ENCODE measurements at places on chromosomes 5 and 9.

DNA sequence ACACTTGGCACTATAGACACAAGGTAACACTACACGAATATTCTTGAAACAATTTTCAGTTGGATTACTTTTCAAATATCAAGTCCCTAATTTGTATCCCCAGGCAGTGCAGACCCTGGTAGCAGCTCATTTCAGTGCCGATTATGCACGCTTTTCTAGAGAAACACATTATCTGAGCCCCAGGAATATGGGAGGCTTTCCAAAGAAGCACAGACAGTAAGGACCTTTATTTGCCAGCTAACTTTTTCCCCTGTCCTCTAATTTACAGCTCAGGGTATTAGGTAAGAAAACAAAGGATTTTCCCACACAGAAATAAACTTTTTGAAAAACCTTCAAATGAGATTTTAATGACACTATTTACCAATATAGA, 852.3 kb upstream of the DMAC1 start:
- DNase-seq: no peak

- DNase-seq: no peak
Observed at GRCh38 chr9:131892902-131893500, 153.1 kb upstream of the RAPGEF1 start.

DNA sequence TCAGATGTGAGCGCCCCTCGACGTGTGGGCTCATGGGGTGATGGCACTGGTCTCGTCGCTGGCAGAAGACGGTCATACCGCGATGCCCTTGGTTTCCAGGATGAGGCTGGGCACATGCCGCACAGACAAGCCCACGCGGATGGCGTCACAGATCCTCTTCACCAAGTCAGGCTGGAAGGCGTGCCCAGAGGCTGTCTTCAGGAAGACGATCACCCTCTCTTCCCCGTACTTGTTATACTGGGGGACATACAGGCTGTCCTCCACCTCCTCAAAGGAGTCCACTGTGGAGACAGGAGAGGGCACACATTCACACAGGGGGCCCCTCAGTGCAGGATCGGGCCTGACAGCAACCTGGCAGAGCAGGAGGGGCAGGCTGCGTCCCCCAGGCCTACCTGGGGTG, 41.9 kb upstream of the ZNF354A start:
- DNase-seq: no peak

DNA sequence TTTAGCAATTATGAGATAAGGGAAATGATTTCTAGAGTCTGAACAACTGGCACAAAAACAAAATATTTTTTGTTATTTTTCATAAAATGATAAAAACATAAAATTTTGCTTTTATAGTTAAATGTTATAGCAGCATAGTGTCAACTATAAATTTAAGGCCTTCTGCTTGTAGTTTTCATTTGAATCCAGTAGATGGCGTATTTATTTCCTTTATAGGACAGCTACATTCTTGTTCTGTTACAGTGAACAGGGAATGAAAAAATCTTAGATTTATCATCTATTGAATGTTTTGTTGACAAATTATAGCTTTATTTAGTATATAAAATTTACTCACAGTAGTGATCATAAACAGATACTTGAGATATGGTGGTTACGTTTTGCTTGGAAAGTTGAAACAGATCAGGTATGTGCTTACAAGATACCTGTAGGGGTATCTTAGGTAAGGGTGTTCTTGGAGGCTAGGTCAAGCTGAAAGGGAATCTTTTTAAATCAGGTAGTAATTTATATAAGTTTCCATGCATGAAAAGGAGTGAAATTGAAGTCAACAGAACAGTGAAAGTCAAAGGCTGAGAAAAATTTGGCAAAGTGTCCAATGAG, 239.3 kb upstream of the GRIN3A start:
- peak; percentile 48 for DNase-seq

DNA sequence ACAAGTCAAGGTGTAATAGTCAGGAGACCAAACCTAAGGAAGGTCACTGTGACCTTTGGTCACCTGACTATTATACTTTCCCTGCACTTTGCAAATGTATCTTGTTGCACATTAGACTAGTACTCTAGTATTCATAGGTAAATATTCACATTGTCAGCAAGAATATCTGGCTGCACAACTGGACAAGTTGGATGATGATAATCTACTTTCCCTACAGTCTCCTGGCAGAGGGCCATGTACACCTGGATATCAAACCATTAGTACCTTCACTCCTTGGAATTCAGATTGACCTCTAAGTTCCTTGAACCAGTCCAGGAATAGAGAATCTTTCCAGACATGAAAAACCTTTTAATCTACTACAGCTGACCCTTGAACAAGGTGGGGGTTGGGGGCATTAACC, 344.8 kb downstream of the DEPDC1B start:
- no peak for DNase-seq

- DNase-seq: peak; percentile 85
Observed at GRCh38 chr5:84393969-84394368, 9.3 kb upstream of the EDIL3 start.

- no peak for DNase-seq
Observed at GRCh38 chr9:76038431-76038830, 148.0 kb downstream of the PCSK5 start.

GRCh38 chr5:136622747-136623146, 257.4 kb upstream of the TRPC7 start:
- DNase-seq: no peak

- DNase-seq: peak; percentile 98
Observed at GRCh38 chr9:133506653-133507038, 18.1 kb downstream of the MYMK start.

DNA sequence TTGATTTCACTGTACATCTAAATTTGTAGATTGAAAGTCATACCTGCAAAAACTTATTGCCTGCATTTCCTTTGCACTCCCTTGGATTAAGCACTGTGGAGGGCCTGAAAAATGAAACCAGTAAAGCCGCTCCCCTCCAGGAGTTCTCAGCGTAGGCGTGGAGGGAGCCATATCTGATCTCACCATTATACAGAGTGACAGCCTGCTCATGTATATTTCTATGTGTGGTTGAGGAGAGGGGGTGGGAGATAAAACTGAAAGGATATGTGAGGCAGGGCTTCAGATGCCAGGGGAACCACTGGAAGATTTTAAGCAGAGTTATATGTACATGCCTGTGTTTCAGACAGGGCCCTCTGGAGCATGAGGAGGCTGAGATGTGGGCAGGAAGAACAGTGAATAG, 303.0 kb downstream of the MSX2 start:
- DNase-seq: no peak

GRCh38 chr9:94996641-94997040, 270.1 kb downstream of the AOPEP start:
- no peak for DNase-seq

DNA sequence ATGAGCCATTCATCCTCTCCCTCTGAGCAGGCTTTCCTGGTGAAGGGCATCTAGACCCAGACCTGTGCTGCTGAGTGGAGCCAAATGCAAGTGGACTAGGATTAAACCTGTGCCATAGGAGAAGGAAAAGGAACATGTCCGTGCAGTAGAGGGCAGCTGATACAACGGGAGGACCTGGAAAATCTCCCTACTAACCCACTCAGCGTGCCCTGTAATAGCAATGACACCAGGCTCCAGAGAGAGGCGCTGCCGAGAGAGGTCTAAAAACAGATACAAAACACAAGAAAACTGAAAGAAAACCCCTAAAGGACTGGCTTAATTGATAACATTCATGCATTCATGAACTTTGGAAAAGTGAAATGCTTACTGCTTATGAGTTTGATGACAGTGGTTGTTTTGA, 60.8 kb downstream of the PFDN1 start:
- DNase-seq: no peak

DNA sequence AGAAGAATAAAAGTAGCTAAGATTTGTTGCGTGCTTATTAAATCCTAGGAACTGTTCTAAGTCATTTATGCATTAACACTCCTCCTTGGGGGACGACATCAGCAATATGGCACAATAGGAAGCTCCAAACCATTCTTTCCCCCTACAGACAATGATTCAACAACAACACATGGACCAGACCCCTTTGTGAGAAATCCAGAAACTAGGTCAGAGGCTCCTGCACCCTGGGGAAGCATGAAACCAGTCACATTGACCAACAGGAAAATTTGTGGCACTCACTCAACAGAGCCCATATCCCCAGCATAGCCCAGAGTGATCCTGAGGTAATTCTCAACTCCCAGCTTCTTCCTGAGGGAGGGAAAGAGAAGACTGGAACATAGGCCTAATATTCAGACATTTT, 294.4 kb downstream of the HINT1 start:
- no peak for DNase-seq

DNA sequence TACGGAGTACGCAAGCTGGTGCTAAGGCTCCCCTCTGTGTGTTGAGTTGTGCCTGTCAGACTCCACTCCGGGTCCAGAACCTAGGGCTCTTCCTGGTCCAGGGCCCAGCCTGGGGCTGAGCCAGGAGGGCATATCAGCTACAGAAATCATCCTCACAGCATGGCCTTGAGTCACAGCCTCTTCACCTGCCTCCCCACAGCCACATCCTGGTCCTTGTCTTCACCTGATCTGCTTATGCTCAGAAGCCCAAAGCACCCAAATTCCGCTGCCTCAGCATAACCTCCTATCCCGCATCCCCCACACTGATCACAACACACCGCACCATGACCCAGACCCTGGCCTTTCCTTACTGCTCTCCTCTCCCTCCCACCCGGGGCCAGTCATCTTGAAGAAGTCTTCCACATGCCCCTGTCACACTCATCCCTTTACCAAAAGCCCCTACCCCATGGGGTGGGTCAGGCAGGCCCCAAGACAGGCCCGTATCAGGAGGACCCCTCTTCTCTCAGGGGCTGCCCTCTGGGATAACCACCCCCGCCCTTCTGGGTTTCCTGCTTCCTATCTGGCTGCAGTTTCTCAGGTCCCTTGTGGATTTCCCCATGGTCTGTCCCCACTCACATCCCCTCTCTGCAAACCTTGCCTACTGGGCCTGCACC, 1.3 kb upstream of the IL3 start:
- DNase-seq: no peak

DNA sequence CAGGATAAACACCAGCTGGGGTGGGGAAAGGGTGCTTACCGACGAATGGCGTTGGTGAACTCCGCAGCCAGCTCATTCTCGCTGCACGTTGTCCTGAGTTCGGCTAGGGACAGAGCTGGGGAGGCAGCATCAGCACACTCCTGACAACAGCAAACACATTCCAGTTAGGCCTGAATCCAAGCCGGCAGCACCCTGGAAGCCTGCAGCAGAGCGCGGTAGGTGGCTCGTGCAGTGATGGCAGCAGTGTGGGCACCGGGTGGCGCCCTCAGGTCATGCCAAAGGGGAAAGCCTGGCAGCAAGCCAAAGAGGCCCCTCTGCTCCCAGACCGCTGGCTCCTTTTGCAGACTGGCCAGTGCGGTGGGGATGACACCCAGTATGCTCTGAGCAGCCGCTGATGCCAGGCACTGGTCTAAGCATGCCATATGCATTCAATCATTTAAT, 66.9 kb downstream of the DCP2 start:
- peak; percentile 50 for DNase-seq

DNA sequence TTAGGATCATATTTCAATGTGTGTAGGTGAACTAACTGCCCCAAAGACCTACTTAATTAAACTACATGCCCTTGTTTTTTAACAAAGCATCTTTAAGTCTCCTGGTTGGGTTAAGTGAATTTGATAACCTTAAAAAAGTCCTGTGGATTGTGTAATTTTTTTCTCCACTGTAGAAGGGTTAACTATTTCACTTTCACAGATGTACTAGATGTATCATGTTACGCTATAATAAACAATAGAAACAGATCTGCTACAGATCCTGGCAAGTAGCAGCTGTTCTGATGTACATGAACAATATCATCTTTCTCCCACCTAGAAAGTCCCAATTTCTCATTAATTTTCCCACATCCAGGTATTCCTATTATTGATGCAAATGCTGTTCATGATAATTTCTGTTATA, 18.9 kb downstream of the KIF24 start:
- DNase-seq: no peak

DNA sequence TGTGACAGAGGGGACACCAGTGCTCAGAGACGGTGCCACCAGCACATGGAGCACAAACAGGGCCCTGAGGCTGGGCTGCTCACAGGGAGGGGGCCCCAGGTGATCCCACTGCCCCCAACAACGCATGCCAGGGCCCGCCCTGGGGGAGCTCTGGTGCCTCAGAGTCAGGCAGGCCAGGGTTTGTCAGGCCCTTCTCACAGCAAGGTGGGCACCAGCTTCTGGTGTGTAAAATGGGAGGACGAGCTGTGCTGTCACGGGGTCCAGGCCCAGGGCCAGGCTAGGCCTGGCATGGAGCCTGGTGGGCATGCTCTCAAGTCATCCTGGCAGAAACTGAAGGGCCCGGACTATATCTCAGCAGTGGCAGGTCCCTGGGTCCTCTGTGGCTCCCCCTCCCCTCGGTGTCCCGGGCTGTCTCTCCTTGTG, 34.5 kb downstream of the PRRT1B start:
- DNase-seq: no peak

GRCh38 chr9:81389569-81389993, 299.8 kb downstream of the TLE1 start:
- peak; percentile 98 for DNase-seq

GRCh38 chr9:134076644-134077043, 8.8 kb upstream of the BRD3 start:
- DNase-seq: no peak

DNA sequence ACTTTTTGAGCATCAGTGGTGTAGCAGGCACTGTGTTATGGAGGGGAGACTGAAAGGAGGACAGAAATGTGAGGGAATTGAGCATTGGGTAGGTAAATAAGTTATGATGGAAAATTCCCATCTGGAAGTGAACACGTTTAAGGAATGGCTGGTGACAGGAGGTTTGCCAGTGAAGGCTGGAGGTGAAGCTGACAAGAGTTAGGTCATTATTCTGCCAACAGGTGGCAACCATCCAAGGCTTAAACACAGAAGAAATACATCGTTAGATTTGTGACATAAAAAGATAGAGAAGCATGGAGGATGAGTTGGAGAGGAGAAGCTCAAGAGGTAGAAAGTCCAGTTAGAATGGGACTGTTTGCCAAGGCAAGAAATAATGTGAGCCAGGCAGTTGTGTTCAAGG, 455.3 kb upstream of the SGCD start:
- DNase-seq: no peak

DNA sequence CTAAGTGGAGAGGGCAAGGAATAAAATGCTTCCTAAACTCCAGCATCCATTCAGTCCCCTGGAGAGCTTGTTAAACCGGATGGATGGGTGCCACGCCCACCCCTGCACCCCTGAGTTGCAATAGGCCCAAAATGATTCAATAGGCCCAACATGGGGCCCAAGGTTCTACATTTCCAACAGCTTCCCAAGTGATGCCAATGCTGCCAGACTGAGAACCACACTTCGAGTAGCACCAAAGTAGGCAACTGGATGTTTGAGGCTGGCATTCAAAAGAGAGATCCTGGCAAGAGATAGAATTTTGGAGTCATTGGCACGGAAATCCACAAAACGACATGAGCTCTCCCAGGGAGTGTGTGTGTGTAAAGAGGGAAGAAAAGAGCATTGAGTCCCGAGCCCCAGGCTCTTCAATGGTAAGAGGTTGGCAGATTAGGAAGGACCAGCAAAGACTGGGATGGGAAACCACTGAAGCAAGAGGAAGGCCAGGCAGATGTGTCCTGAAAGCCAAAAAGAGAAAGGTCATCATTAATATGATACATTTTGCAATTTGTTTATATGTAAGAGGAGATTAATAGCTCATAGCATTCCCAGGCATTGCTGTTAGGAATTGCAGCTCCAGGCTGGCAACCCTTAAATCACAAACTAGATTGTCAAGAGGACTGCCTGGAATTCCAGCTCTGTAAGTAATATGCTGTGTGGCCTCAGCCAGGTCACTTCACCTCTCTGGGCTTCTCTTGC, 130.6 kb downstream of the KCNIP1 start:
- DNase-seq: no peak

- DNase-seq: no peak
Observed at GRCh38 chr5:65451436-65451835, 30.3 kb downstream of the ADAMTS6 start.

Measured in A172 (cell line).